SJSA1 (cell line): ENCODE measurements at places on chromosomes 13 and 19.

GRCh38 chr19:54421521-54421920 is 6.3 kb downstream of the TTYH1 start:
- no peak for DNase-seq

DNA sequence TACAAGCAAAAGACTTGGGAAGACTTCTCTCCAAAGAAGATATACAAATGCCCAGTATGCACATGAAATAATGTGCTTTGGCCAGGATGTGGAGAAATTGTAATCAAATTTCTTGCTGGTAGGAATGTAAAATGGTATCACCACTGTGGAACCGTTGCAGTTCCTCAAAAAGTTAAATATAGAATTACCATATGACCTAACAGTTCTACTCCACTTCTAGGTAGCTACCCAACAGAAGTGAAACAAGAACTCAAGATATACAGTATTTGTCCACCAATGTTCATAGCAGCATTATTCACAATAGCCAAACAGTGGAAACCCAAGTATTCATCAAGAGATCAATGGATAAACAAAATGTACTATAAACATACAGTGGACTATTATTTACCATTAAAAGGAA is 95.0 kb upstream of the KLF5 start:
- no peak for DNase-seq

DNA sequence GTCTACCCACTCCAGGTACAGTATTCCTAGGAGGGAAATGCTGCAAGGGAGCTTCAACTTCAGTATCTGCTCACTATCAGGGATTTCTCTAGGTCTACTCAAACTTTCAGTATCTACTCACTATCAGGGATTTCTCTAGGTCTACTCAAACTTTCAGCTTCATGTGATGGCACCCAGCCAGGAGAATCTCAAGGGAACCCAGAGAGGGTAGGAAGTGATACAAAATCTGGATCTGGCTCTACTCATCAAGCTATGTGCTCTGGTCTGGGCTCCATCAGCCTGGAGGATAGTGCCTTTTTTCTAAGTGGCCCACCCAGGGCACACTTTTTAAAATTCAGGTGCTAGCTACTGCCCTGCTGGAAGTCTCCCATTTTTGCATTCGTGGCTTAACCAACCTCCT is 52.3 kb upstream of the FNDC3A start:
- DNase-seq: no peak

DNA sequence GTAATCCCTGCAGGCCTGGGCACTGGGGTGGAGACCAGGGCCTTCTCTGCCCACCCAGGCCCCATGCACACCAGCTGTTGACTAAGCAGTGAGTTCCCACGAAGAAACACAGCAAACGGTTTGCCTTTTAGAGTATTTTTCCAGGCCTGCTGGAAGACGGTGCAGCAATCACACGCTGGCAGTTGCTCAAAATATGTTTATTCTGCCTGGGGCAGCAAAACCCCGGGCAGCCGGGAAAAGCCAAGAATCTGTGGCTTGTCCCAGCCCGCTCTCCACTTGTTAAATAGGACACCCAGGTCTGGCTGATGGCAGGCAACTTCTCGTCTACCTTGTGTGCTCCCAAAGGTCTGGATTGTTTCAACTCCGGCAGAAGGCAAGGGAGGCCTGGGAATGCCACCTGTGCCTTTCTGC is 40.8 kb downstream of the GGACT start:
- DNase-seq: no peak

- DNase-seq: peak; percentile 66
Observed at GRCh38 chr13:99425485-99426341, 75.6 kb upstream of the TM9SF2 start.

DNA sequence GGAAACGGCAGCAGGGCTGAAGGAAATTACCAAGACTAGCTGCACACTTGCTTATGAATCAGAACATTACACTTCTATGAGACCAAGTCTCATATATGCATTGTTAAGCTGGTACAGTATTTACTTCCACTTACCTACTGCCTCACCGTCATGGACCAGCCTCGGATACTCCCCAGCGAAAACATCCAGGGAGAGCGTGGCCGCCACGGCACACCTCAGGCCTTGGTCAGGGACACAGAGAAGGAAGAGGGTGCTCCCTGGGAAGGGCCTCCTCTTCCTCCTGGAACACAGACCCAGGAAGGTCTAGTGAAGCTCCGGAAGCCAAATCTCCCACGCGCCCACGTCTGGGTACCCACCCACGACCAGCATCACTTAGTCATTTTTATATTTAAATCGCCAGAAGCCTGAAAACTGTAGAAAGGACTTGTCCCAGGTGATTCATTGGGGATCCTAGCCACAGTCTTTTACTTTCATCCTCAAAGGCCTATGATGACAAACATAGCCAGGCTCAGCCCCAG is 24.4 kb upstream of the MTIF3 start:
- no peak for DNase-seq

- no peak for DNase-seq
Observed at GRCh38 chr13:100245104-100245503, 156.2 kb downstream of the PCCA start.

DNA sequence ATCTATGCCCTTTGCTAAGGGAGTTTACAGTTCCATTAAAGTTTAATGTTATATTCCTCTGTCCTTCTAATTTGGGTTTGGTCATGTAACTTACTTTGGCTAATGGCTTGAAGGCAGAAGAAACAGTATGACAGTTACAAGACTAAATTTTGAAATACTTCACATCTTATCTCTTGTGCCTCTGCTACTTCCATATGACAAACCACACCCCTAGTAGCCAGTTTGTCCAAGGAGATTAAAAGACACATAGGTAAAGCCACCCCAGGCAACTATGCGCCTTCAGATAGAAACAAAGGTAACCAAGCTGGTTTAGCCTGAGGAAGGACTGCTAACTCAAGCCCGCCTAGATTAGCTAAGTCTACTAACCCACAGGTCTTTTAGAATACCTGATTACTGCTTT is 273.4 kb upstream of the MIR17HG start:
- no peak for DNase-seq

GRCh38 chr13:108915095-108915633 is 285.8 kb downstream of the MYO16 start:
- DNase-seq: no peak
